ENCODE measurements at places on chromosomes 1 and 21.
A peak's percentile ranks its signal among the peaks of the same experiment; 100 is the strongest.

DNA sequence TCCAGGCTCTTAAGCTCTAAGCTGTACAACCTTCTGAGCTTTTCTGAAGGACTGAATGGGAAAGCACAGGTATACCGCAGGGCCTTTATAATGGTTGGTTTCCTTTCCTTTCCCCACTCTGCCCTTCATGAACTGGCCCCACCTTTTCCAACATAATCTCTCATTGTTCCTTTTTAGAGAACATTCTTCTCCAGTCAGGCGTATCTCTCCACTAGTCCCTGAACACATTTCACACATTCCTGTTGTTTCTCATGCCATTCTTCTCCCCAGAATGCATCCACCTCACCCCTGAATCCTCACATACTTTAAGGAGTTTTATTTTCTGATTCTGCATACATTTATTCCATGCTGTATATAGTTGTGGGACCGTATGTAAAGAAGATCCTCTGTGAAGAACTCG lies 41.3 kb downstream of the PGM1 start:
- DNase-seq = no peak

DNA sequence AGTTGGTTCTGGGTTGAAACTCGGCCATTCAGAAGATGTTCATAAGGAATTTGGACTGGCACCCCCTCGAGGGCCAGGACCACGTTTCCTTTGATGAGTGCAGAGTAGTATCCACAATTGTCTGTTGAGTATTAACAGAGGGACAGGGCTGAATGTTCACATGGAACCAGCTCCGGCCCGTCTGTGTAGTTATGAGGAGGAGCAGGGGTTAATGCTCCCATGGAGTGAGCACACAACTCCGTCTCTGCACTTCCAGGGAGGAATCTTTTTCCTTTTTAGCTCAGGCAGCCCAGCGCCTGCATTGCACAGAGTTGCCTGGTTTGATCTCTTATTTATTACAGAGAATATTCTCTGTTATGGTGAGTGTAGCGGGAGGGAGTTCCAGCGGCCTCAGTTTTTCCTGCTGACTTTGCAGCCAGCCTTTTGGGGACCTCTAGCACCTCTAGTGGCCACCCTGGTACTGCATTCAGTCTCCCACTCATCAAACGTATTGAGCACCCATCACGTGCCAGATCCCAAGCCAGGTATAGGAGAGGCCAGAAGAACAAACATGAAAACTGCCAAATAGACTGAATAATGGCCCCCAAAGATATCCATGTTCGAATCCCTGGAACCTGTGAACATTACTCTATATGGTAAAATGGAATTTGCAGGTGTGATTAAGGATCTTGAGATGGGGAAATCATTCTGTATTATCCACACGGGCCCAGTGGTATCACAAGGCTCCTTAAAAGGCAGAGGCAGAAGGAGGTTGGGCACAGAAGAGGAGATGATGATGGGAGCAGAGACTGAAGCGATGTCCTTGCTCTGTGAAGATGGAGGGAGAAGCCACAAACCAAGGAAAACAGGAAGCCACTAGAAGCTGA lies 167.7 kb upstream of the CSF3R start:
- peak; percentile 74 for DNase-seq

- DNase-seq = no peak
Measured at GRCh38 chr1:36843027-36843426, 191.3 kb downstream of the GRIK3 start.

DNA sequence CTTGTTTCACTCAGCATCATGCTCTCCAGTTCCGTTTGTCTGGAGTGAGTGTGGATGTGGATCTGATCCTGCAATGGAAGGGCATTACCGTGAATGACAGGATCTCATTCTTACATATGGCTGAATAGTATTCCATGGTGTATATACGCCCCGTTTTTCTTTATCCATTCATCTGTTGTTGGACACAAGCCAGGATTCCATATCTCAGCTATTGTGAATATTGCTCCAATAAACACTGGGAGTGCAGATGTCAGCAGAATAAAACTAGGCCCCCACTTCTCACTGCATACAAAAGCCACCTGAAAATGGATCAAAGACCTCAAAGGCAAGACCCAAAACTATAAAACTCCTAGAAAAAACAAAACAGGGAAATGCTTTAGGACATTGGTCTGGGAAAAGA lies 120.3 kb upstream of the TMPRSS2 start:
- DNase-seq = no peak

GRCh38 chr1:22710701-22711049 lies at the start of gene EPHB2:
Gene EPHB2, plus strand, starts transcription at chr1:22710839. Its CDS starts 144 bp downstream, at chr1:22710983.
- DNase-seq = peak; percentile 44

GRCh38 chr21:26572702-26573381 lies at the start of gene CYYR1:
Gene CYYR1, minus strand, starts transcription at chr21:26573286. Its CDS starts 346 bp downstream, at chr21:26572940.
- DNase-seq = no peak

GRCh38 chr1:151565502-151566189 lies 25.5 kb downstream of the TUFT1 start:
- DNase-seq = no peak

DNA sequence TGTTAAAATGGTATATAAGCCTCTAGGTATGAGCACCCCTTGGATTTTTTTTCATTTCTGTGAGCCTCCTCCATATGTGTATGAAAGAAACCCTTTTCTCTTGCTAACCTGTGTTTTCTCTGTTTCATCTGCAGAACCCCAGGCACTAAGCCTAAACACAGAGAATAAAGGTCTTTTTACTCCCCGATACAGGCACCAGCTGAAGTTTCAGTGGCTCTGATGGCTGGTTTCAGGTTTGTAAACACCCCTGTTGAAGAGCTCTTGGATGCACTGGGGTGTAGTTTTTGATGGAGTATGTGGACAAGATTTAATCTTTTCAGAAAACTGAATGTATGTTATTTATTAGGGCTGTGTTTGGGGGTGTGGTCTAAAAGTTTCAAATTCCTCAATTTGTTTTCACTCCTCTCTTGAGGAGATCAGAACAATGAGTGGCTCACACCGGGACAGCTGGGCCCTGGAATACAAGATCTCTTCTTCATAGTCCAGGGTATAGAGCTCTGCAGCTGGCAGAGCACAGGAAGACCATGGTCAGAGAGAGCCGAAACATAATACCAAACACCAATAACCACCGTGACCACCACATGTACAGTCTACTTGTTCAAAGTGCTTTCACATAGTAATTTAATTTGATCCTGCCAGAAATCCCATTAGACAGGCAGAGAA lies 50.2 kb upstream of the VTCN1 start:
- DNase-seq = no peak

DNA sequence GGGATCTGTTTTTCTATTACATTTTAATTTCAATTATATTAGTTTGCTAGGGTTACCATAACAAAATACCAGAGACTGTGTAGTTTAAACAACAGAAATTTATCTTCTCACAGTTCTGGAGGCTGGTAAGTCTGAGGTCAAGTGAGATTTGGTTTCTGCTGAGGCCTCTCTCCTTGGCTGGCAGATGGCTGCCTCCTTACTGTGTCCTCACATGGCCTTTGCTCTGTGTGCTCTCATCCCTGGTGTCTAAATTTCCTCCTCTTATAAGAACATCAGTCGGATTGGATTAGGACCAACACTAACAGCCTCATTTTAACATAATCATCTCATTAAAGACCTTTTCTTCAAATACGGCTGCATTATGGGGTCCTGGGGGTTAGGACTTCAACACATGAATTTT lies 195.2 kb upstream of the CHODL start:
- no peak for DNase-seq

DNA sequence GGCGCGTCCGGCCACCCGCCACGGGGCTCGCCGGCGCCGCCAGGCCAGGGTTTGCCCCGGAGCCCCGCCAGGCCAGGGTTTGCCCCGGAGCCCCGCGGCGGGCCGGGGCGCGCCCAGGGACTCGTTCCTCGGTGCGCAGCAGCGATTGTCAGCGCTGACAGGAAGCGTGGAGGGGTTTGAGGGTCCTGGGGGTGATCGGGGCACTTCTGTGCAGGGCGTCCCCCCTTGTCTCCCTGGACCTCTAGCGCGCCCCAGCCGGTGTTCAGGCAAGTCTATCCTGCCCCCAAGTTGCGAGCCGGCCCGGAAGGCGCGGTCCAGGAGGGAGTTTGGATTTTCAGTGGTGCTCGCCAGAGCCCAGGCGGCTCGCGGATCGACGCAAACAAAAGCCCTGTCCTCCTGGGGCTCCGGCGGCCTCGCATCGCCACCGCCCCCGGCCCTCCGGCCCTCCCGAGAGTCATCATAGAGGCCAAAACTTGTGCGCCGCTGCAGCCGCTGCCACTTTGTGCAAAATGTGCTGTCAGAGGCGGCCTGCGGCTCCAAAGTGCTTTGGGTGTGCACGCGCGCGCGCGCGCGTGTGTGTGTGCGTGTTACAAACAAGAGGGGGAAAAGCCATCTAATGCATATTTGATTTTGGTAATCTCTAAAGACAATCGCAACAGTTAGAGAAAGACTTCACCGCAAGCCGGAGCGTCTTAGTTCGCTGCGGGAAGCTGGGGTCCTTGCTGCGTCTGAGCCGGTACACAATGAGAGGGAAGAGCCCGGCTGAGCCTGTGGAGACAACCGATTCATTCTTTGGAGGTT lies 1.0 kb downstream of the ROR1 start:
- peak; percentile 16 for DNase-seq

GRCh38 chr21:29670228-29670627 lies 269.6 kb downstream of the GRIK1 start:
- no peak for DNase-seq
